ENCODE measurements at places on chromosomes 3 and 15.

- no peak for DNase-seq
Observed at GRCh38 chr3:16993227-16993626, 108.5 kb downstream of the PLCL2 start.

DNA sequence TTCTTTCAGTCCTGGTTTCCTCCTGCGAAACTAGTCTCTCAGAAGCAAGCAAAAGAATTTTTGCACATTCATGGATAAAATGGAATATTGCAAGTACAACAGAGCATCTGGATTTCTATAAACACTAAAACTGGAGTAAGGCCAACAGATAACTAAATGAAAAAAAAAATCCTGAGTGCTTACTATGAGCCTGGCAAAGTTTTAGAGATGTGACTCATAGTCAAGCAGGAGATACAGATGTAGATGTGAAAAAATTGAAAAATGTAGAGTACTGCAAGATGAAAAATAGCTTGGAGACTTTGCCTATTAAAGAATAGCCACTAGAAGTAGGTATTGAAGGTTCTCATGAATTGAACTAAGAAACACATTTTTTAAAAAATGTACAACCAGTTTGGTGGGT lies 397.4 kb downstream of the OTOL1 start:
- DNase-seq, result no peak

GRCh38 chr3:111850537-111850936 lies 8.5 kb upstream of the PHLDB2 start:
- no peak for DNase-seq

- DNase-seq, result no peak
Observed at GRCh38 chr15:78037779-78038305, 39.7 kb downstream of the TBC1D2B start.

DNA sequence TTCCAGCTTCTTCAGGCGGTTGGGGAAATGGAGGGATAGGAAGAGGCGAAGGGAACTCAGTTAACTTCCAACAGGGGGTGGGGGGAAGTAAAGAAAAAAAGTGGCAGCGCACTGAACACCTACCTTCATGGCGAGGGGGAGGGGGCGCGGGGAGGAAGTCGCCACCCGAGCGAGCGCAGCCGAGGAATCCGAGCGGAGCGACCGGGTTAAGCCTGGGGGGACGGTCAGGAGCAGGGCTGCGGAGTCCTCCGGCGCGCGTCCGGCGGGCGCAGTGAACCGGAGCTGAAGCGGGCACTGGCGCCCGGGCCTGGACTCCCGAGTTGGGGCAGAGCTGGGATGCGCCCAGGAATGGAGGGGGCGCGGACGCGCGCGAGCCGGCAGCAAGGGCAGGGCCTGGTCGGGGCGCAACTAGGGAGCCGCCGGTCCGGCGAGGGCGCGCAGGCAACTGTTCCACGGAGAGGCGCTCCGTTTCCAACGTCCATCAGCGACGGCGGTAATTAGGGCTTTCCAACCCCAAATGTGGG lies at the start of gene WNT5A:
TSS of gene WNT5A (minus strand) at position 450 of the 524 bp plus-strand sequence. CDS start at position 129, 321 bp downstream.
- DNase-seq, result no peak

- no peak for DNase-seq
Observed at GRCh38 chr3:114452256-114452655, 158.4 kb downstream of the TIGIT start.

- no peak for DNase-seq
Observed at GRCh38 chr3:63934041-63934866, 22.1 kb upstream of the SCAANT1 start.

GRCh38 chr15:75867449-75867848 lies 24.2 kb downstream of the UBE2Q2 start:
- no peak for DNase-seq

DNA sequence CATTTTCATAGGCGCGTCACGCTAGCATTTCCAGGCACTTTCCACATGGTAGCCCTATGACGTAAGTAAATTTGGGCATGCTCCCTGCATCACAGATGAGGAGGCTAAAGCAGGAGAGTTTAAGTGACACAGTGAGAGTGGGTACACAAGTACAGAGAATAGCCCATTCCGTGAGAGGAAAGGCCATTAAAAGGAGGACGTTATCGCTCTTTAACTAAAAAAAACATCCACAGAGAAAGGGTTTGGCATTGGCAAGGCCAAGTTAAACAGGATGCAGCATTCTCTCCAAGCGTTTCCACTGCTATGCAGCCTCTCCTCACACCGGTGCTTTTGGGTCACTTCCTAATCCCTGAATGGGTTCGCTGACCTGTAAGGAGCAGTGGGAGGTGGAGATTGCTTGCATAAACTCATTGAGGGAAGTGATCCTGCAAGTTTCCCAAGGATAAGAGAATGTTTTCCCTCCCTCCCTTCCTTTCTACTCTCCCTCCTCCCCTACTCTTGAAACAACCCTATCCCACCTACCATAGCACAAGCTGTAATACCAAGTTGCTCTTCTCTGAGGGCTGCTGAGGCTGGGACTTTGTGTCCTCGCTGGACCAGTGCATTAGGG lies 147.7 kb downstream of the VGLL4 start:
- DNase-seq, result no peak

GRCh38 chr3:65875393-65876027 lies 163.2 kb downstream of the MAGI1 start:
- no peak for DNase-seq

- DNase-seq, result no peak
Observed at GRCh38 chr3:102026656-102027055, 177.3 kb downstream of the NFKBIZ start.

All from activated T-cell treated with anti-CD3 and anti-CD28 coated beads for 48 hours (primary cell).